ENCODE measurements at places on chromosomes 5 and 9.
A peak's percentile ranks its signal among the peaks of the same experiment; 100 is the strongest.

- DNase-seq, result no peak
Observed at GRCh38 chr5:33043343-33043997, 332.3 kb downstream of the NPR3 start.

DNA sequence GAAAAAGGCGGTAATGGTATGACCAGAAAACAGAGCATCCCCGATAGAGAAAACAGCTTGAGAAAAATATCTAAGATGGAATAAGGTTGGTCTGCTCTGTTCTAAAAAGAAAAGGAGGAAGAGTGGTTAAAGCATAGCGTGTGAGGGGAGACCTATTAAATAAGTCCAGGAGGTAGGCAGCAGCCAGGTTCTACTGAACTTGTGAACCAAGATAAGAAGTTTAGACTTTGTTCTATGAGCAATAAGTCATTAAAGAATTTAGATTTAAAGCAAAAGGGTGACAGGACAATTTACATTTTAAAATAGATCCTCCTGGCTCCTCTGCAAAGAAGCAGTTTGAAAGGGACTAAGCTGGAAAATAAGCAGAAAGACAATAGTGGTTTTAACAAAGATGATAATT lies 81.3 kb upstream of the COX7C start:
- no peak for DNase-seq

DNA sequence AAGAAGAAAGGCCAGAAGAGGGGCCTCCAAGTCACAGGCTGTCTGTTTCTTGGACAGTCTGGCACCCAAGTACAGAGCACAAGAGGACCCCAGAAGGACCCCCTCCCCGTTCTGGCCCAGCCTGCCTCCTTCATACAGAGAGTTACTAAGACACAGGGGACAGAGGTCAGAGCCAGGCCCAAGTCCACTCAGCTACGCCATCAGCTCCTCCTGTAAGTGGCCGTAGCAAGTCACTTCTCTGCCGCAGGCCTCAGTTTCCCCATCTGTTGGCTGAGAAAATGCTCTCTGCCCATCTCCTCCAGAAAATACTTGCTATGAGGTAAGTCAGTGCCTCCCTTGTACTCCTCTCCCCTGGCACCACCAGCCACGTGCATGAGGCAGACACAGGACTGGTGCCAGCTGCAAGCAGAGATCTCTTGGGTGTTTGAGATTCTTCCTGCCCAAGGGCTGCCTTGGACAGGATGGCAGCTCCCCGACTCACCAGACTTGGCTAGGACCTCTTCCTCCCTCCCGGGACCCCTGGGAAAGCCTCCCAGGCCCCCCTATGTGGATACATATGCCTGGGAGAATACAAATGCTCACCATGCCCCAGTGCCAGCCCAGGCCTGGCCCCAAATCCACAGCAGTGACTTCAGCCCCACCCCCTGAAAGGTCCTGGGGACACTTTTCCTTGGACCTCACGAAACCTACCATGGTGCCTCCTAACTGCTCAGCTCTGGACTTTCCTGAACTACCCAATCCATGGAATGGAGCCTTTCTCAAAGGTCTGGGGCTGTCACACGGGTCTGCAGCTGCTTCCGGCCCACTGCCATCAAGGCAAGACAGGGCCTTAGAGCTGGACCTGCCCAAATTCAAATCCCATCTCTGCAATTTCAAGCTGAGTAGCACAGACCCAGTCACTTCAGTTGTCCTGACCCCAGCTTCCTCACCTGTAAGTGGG lies 5.1 kb downstream of the EEIG1 start:
- DNase-seq, result no peak

DNA sequence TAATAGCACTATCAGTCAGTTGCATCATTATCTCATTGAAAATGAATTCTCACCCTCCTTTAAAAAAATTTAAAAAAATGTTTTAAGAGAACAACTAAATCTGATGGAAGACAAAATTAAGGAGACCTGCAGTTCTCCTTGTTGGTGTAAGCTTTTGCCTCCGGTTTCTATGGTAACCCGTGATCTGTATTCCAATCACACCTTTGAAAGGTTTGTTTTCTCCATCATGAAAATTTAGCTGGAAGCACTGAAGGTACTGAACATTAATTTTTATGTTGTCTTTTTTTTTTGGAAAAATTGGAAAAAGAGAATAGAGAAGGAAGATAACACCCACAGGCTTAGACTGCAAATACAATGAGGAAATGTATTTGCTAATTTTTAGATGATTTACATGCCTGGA lies 2.5 kb upstream of the BASP1 start:
- DNase-seq, result no peak

DNA sequence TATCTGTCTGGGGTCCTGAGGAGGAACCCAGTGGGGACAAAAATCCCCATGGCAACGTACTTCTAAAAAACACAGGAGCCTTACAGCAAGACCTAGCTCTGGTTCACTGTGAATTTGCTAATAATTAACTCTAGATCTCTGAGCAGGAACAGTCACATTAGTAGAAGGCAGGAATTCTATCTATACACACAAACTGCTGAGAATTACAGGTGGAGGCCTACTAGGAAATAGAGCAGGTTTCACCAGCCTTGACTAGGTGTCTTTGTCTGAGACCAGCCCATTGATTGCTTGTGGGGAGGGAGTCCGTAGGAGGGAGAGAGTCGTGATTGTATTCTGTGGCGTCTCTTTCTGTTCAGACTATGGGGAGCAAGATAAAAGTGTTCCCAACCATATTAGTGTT lies 44.8 kb downstream of the PRLR start:
- DNase-seq, result no peak

DNA sequence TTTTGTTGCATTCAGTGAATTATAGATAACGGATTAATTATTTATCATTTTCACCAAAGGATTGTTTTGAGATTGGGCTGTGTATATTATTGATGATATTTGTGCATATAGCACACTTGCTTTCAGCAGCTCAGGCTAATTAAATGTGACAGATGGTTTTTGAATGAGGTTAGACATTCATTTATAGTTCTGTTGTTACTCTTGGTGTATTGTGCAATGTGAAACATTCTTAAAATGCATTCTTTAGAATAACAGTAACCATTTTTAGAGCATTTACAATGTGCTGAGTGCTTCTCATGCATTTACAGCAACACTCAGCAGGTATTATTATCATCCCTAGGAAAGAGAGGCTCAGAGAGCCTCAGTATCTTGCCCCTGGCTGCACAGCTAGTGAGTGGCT lies 23.8 kb downstream of the NANS start:
- no peak for DNase-seq

GRCh38 chr5:52895075-52895474 lies 94.1 kb upstream of the ITGA2 start:
- no peak for DNase-seq

- DNase-seq, result no peak
Observed at GRCh38 chr9:95733741-95734666, 141.5 kb upstream of the ERCC6L2 start.

GRCh38 chr5:59645380-59645779 lies 248.1 kb downstream of the PDE4D start:
- no peak for DNase-seq

DNA sequence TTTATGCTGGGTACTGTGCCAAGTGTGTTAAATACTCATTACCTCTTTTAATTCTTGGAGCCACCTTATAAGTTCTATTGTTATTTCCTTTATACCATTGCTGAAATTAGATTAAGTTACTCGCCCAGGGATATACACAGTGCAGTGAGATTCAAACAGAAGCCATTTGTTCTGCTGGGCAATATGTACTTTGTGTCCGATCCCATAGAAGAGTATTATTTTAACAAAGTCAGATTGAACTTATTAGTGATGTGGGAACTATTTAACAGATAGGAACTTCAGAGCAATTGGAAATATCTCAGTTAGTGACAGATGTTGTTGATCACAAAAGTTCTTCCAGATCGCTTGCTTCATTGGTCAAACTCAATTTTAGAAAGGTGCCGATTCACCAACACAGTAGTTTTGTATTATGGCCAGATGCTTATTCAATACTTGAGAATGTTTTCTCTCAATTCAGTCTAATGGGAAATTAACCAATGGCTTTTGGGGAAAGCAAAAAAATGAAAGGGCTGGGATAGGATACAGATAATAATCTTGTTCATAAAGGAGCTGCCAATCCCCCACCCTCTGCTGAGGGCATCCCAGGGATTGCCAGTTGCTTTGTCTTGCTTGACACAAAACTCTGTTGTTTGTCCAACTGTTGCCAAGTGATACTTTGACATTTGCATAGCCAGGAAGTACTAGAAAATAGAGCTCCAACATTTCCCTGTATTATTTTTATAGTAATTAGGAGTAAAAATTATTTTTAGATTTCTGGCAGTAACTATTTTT lies 94.8 kb upstream of the SEMA6A start:
- no peak for DNase-seq

- no peak for DNase-seq
Observed at GRCh38 chr5:106822851-106823250, 847.9 kb downstream of the EFNA5 start.

DNA sequence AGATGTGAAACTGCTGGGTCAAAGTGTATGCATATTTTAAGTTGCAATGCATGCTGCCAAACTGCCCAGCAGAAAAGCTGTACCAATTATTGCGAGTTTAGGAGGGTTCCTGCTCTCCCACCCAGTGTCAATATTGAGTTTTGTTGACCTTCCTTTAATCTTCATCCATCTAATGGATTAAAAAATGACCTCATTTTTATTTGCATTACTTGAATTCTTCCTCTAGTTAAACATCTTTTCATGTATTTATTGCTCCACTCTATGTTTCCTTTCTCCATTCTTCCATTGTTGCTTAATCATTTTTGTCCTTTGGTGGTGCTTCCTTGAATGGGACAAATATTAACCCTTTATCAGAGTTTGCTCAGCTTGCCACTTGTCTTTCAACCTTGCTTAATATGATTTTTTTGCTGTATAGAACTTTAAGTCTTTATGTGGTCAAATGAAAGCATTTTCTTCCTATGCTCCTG lies 32.4 kb downstream of the TLE1 start:
- DNase-seq, result no peak

- DNase-seq, result no peak
Observed at GRCh38 chr5:116486588-116486987, 88.0 kb downstream of the SEMA6A start.

DNA sequence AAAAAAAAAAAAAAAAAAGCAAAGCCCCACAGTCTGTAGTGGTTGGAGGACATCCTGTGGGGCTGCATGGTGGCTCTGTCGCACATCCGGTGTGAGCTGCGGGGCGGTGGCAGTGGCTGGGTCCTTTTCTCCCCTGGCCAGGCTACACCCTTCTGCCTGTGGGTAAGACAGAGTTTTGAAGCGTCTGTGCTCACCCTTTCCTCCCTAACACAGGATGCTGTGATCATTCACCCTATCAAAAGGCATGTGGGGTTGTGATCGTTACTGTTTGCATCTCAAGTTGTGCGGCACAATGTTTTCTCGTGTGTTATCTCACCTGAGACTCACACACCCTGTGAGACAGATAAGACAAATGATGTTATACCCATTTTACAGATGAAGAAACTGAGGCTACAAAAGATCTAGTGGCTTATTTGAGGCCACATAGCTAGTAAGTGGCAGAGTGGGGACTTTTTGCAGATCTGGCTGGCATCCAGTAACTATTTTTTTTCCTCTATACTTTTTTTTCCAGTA lies 17.5 kb downstream of the IRF1 start:
- DNase-seq, result peak; percentile 64

GRCh38 chr5:147576646-147577535 lies 67.0 kb upstream of the DPYSL3 start:
- peak; percentile 17 for DNase-seq

DNA sequence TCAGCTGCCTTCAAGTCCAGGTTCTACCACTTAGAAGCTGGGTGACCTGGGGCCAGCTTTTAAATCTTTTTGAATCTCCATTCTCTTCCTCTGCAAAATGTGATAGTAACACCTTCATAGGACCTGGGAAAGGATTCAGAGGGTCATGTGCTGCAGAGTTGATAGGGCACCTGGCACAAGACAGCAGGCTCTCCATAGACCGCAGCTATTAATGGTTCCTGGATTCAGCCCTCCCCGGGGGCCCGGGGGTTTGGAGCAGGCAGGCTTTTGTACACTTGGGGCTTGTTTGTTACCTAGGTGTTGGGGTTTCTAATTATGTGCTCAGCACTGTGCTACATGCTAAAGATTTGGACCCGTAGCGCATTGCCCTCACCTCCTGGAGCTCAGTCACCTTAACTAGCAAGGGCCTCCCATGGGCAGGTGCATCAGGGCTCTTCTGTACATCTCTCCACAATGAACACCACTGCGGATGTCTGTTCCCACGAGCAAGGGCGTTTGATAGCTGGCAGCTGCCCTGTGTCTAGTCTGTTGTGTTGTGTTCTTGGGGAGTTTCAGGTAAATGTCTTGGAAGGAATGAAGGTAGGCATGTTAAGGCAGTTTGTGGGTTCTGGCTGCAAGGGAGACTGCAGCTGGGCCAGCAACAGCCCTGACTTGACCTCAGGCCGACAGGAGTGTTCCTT lies 12.1 kb downstream of the PRRC2B start:
- DNase-seq, result no peak

DNA sequence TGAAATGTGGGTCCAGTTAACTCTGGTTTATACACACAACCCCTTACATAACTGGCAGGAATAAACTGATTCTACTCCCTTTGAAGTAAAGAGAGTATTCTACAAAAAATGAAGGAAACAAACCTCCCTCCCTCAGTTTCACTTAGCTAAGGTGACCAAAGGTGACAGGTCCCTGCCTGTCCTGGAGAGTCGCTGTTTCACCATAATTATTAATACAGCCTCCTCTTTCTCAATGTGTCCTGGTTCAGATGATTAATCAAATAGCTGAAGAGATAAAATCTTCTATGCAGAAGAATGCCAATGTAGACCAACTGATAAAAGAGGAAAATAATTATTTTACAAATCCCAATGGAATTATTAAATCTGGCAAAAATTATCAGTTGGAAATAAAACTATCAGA lies 163.7 kb upstream of the GNA14 start:
- no peak for DNase-seq

DNA sequence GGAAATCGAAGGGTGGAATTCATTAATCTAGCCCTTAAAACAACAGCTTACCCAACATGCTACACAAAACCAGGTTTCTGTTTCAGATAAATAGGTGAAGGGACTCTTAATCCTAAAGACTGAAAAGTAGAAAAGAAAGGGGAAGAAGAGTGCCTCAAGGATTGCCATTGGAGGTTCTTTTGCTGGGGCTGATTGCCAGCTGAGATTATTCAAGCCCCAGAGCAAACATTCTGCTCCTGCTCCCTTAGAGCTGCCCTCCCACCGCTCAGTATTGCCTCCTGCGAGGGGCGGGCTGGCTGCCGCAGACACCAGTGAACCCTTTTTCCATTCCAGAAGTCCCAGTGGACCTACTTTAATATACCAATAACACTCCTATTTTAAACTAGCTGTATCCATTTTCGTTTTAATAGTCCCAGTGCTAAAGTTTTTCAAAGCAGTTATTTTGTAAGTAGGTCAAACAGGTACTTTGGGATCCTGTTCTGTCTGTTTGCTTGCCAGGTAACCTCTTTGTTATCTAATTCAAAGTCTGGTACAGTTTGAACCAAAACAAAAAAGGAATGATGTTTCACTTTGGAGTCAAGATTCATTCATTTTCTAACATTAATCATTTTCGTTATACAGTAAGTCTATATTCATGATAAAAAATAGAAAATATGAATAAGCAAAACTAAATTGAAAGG lies 38.6 kb downstream of the HMGCS1 start:
- DNase-seq, result no peak

- no peak for DNase-seq
Observed at GRCh38 chr5:180137401-180138213, 66.0 kb upstream of the RNF130 start.
